ENCODE measurements at places on chromosomes 5 and 9. TPM values are rescaled to one million over a fixed set of nuclear protein-coding genes. Genes with fewer than 3 reads are reported as not detected.
A peak's percentile ranks its signal among the peaks of the same experiment; 100 is the strongest.

DNA sequence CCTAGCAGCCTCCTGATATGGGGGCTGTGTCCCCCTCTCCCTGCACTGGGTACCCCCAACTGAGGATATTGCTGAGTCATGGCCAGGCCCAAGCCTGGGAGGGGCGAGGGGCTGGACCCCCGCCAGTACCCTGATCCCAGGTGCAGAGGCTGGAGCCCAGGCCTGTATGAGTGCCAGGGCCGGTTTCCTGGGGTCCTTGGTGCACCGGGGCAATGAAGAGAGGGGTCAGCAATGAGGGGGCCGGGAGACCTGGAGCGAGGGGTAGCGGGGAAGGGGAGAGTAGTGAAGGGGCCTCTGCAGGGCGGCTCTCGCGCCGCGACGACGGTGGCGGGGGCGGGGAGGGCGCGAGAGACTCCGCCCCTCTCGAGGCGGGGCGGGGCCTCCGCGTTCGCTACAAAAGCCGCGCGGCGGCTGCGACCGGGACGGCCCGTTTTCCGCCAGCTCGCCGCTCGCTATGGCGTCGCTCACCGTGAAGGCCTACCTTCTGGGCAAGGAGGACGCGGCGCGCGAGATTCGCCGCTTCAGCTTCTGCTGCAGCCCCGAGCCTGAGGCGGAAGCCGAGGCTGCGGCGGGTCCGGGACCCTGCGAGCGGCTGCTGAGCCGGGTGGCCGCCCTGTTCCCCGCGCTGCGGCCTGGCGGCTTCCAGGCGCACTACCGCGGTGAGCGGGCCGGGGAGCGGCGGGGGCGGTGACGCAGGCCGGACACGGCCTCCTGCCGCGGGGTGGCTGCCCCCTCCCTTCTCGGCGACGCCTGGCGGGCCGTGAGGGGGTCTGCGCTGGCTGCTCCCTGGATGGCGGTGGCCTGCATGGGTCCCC is at the start of gene SQSTM1:
Gene SQSTM1, plus strand, starts transcription at position 423 of the 815 bp plus-strand sequence. Its CDS starts 32 bp downstream, at position 455.
- peak; percentile 93 for DNase-seq

DNA sequence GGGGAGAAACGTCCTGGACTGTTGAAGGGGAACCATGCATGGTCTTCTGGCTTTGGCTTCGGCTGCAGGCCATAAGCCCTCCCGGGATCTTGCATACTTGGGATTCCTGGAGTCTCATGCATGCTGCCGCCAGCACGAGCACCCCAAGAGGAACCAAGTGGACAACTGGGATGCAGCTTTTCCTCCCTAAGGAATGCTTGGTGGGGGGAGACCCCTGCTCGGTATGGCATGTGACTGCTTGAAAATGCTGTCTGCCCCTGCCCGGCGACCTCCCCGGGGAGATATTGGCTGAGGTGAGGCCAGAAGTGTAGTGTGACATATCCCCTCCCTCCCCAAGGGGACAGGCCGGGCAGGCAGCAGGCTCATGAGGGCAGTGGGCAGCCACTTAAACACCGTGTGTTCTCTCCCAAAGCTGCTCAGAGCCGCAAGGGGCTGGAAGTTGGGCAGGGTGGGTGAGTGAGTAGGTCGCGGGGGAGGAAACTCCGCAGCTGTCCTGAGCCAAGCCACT is 15.7 kb downstream of the TMEM171 start:
- DNase-seq: no peak

- DNase-seq: no peak
Observed at GRCh38 chr5:170614720-170615119, 110.9 kb downstream of the KCNIP1 start.

Gene HMGXB3
- 58.6 TPM for total RNA-seq

DNA sequence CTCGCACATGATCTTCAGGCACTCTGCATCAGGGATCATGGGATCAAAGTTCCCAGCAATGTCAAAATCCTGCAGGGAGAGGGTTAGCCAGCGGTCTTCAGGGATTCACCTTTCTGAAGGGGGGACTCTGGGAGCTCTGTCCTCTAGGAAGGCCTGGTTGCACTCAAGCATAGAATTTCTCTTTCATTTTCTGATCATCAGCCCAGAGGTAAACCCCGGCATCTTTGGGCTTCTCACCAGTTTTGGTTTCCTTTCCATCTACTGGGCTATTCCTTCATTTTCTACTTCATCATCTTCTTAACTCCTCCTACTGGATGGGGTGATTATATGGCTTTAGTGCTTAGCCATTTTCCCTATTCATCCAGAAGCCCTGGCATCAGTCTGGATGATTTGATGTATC is 4.6 kb upstream of the DND1 start:
- DNase-seq: no peak

GRCh38 chr5:150788977-150789376 is 10.4 kb downstream of the SMIM3 start:
- DNase-seq: no peak

- no peak for DNase-seq
Observed at GRCh38 chr9:84386753-84387152, 46.2 kb upstream of the SLC28A3 start.

Gene CTSV
- 0.21 TPM for total RNA-seq

DNA sequence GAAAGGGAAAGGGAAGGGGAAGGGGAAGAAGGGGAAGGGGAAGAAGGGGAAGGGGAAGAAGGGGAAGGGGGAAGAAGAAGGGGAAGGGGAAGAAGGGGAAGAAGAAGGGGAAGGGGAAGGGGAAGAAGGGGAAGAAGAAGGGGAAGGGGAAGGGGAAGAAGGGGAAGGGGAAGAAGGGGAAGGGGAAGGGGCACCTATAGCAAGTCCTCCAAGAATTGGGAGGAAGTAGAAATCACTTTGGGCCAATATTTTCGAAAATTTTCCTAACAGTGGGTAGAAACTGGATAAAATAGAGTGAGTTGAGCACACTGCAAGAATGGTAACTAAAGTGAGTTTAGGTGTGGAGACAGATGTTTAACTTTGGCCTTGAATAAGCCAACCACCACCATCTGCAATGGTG is 915.3 kb downstream of the DNAH5 start:
- DNase-seq: no peak

Gene LCP2
- not detected for total RNA-seq

DNA sequence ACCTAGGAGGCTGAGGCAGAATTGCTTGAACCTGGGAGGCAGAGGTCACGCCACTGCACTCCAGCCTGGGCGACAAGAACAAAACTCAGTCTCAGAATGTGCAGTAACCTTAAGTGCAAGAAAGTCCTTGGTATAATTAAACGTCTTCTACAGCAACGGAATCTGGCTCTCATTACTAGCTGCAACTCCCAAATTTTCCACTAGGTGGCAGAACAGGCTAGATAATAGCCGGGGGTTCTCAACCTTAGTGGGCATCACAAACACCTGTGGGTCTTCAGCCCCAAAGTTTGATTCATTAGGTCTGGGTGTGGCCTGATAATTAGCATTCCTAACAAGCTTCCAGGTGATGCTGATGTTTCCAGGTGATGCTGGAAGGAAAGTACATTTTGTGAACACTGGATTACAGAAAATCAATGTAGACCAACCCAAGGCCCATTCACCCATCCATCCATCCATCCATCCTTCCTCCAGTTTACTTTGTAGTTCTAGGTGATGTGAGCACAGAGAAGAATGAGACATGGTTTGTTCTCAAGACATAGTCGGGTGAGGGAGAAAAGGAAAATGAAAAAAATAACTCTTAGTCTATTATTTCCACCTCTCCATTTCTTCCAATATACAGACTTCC is 37.3 kb downstream of the FBXW2 start:
- DNase-seq: no peak

DNA sequence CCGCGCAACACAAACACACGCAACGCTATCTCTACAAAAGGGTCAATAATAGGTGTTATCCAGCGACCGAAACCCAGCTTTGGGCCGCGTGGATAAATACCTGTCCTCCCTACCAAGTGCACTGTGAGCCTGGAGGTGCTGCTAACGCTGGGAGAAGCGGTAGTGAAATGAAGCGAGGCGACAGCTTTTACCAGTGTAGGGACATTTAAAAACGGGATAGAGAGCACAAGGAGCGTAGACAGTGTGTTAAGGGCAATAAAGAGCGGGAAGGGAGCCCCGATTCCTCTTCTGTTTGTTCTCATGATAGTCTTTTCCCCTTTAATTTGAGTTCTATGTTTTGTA is 421 bp upstream of the DEPDC1B start:
- DNase-seq: no peak

Gene IFNK
- total RNA-seq: not detected

Gene SLC34A3
- not detected for total RNA-seq

Gene TLX3
- total RNA-seq: not detected

Gene PCDHGA10
- total RNA-seq: 22.4 TPM

DNA sequence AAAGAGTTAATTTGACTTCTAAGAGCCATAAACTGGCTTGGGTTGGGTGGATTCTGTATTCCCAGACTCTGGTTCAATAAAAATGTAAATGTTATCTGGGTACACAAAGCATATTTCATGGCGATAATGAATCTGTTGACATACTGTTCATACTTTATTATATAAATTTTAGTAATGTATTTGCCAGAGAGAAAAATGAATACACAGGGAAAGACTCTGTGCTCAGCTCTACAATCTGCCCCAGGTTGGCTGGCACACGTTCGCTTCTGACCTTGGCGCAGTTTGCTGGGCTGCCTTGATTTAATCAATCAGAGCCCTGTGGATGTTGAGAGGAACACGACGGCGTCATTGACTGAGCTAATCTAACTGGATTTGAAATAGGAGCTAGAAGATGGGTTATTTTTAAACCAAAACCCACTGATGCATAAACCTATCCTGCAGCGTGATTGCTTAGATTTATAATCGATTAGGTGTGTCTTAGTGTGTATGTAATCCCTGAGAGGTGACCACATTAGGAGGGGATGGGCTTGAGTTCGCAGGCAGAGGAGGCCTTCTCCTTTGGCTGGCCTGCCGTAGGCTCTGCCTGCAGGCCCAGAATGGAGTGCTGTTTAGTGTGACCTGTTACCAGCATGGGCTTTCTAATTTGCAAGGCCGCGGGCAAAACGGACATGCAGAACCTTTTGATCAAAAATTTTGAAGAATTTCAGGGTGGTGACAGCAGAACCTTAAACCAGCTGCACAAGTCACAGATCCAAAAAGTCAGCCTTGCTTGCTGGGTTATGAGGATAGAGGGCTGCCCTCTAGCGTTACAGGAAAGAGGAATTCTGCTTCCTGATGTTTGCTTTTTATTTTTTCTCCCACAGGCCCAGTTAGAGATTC is 3.9 kb upstream of the ADCY2 start:
- DNase-seq: no peak

DNA sequence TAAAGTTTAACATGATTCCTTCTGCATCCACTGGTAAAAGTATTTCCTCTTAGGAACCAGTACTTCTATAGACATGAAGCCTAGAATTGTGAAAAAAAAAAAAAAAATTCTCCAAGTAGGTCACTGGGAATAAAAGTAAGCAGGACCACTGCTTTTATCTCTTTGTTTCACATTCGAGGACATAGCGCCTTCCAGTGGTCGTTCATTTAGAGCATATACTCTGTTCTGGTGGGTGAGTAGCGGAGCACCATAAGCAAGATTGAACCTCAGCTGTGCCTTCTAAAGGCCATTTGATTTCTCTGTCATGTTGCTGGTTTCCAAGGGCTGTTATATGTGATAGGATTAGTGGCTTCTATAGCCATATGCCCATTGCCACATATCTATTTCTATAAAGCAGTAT is 393.1 kb downstream of the TMEM232 start:
- no peak for DNase-seq

Gene CDKN2A
- total RNA-seq: 14.3 TPM

GRCh38 chr5:151720215-151720614 is 33.5 kb upstream of the SPARC start:
- DNase-seq: no peak

- no peak for DNase-seq
Observed at GRCh38 chr9:33250458-33250995, 10.6 kb downstream of the SPINK4 start.

DNA sequence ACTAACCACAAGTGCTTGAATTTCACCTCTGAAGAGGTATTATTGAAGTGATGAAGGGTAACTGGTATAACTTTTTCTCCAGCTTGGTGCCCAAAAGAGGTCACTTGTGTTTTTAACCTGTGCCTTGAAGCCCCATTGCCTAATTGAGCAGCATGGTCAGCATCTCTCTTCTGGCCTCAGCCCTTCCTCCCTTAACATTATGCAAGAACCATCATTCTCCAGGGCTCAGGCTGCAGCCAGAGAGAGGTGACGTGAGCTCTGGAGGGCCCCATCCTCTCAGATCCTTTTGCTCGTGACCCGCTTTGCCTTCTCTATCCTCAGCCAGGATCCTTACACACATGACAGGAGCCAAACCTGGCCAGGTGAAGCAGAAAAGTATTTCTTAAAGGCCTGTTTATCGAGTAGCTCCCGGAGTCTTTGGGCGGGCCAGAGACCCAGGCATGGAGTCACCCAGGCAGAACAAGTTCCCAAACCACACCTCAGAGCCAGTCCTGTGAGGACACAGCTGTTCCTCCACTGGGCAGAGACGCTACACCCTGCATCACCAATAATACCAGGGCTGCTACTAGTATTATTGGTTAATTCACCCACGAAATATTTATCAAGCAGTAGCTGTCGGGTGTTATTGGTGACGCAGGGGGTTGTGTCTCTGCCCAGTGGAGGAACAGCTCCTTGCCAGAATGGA is 29.6 kb upstream of the BOD1 start:
- DNase-seq: no peak

- DNase-seq: no peak
Observed at GRCh38 chr9:13143281-13143680, 136.2 kb downstream of the MPDZ start.

DNA sequence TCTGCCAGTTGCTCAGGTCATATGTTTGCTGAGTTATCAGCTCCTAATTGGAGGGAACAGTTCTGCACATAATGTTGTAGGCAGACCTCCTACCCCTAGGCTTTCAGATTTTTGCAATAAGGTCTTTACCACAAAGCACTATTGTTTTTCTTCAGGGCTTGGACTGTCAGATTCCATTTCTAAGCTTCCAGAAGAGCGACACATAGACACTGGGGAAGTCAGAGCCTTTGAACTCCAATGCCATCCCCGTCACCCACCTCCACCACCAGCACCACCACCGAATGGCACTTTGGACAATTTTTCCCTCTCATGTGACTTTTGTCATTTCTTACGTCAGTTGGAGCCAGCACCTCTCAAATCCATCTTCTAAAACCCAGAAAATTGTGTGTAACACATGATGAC is 28.3 kb upstream of the SPRY4 start:
- no peak for DNase-seq

DNA sequence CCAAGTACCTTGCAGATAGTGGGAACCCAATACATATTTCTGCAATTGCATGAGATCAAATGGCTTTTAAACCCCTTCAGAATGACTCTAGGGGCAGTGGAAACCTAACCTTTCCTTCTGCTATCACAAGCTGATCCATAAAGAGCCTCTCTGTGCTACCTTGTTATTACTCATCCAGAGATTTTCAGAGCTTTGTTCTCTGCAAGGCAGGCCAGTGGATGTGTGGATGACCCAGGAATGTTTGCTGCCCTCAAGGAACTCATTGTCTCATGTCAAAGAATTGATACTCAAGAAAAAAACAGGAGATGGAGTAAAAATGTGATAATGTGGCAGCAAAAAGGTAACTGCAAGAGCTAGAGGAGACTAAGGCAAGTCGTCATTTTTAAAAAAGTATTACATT is 164.1 kb downstream of the HMHB1 start:
- no peak for DNase-seq

Gene SHROOM1
- 3.2 TPM for total RNA-seq

DNA sequence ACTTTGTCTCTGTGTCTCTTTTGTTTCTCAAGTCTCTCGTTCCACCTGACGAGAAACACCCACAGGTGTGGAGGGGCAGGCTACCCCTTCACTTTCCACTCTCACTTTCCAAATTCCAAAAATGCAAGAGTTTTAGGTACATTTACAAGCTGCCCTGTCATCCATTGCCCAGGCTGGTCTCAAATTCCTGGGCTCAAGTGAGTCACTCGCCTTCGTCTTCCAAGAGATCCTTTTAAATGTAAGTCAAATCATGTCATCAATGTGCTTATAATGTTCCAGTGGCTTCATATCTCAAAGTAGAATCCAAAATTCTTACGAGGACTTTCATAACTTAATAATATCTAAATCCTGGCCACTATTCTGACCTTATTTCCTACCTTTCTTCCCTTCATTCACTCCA is 20.4 kb upstream of the UGCG start:
- no peak for DNase-seq
